ENCODE measurements at places on chromosomes 5 and 9.
A peak's percentile ranks its signal among the peaks of the same experiment; 100 is the strongest.

- DNase-seq = no peak
These were observed 28.5 kb upstream of the ABO start for GRCh38 chr9:133303266-133304157.

DNA sequence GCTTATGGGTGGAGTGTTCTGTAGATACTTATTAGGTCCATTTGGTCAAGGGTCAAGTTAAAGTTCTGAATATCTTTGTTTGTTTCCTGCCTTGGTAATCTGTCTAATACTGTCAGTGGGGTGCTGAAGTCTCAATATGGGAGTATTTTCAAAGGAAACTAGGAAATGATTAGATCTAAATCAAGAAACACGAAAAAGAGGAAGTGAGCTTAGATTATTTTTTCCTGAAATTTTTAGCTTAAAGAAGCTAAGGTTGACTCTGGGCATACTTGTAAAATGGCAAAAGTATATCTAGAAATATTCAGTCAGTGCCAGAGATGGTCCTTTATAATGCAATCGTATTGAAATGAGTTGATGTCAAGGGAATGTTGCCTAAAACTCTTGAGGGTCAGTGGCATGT is 313.5 kb downstream of the ICE1 start:
- no peak for DNase-seq

- DNase-seq = no peak
These were observed 119.1 kb downstream of the MAPKAP1 start for GRCh38 chr9:125587819-125588460.

DNA sequence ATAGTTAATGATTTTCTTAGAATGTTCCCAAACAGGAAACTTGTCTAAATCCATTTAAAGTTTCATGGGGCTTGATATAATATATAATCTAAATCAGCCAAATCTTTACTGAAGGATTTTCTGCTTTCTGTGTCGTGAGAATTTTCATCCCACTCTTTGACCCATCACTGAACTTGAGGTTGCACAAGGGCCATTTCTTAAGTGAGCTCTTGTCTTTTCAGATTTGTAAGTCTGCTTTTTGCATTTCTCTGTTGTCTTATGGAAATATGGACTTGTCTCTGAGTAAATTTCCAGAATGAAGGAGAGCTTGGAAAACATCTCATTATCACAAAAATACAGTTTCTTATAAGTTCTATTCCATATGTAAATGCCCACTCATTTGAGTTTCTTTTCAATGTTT is 149.2 kb upstream of the ARRDC3 start:
- DNase-seq = no peak

DNA sequence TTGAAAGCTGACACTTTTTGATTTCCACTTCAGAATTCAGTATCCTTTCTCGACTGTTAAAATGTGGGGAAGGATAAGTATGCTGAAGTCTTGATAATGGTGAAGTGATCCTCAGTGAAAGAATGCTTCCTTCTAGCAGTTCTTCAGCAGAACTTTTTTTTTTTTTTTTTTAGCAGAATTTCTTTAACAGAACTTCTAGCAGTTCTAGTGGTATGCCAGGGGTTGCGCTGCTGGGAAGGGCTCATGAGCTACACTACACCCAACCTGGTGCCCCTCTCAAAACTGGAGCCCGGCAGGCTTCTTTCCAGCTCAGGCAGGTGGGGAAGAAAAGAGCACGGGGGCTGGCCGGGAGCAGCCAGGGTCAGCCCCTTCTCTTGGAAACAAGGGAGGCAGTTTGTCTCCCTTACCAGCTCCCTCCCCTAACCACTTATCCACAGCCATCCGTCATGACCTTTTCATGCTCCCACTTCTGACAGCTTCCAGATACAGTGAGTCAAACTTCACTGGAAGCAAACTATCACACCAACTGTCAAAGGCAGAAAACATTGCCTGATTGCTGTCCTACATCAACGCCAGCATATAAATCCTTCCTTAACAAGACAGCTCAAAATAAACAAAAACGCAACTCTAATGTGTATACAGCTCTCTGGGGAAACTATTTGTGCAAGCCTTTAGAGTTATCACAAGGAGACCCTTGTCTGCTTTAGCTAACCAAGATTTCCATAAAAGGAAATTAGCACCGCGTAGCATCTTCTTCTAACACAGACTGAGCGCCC is 211.5 kb downstream of the GAPVD1 start:
- no peak for DNase-seq

DNA sequence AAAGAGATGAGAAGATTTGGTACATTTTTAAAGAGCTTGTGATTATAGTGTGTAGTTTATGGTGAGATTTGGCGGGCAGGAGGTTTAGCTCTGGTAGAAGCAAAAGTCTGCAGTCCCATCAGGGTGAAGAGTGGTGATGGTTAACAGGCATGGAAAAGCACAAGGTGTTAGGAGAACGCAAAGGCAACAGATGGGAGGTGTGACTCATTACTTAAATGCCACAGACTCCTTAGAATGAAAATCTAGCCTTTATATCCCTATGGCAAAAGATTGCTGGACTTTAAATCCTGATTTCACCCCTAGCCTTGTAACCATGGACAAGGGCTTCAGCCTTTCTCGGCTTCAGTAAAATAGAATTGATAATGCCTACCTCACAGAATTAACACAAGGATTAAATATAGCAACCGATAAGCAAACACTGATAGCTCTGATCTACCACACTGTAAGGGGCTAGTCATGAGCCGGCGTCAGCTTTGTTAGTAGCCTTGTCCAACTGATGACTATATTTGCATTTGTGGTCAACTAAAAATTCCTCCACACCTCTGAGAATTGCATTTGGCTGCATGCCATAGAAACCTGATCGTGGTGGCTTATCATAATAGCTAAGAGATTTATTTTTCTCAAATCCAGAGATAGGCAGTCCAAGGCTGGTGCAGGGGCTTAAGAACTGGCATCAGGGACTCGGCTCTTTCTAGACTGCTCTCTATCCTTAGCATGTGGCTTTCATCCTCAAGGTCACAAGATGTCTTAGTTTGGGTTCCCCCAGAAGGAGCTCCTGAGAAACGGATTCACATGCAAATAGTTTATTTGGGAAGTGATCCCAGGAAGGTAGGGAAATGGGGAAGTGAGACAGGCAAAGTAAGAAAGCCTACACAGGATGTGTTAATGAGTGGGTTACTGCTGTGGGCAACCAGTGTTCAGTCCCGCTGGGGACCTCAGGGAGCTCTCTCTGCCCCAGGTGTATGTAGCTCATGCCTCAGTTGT is 19.6 kb downstream of the MFAP3 start:
- peak; percentile 59 for DNase-seq

DNA sequence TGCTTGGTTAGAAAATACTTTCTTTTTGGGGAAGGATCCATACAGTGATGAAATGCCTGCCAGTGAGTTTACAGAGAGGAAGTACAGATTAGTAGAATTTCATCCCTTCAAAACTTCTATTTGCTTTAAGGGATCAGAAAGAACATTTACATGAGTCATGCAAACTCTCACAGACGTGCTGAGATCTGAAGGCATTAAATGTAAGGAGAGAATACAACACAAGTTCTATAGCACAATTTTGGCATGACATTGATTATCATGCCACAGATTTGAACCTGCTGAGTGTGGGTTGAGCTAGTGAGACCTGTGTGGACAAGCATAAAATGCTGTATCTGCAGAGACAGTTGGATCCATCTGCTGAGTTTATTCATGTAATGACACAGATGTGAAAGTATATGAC is 613.6 kb upstream of the SEMA6A start:
- DNase-seq = no peak

GRCh38 chr9:135221951-135222631 is 134.6 kb downstream of the OLFM1 start:
- no peak for DNase-seq

- DNase-seq = no peak
These were observed 7.1 kb downstream of the BRD9 start for GRCh38 chr5:885529-885928.

- DNase-seq = no peak
These were observed 42.9 kb downstream of the LURAP1L start for GRCh38 chr9:12817702-12818101.

- DNase-seq = no peak
These were observed 13.2 kb upstream of the IL12B start for GRCh38 chr5:159343295-159344094.

- no peak for DNase-seq
These were observed 96.0 kb upstream of the CPLX2 start for GRCh38 chr5:175775416-175775815.

GRCh38 chr5:86968301-86968753 is 299.4 kb upstream of the RASA1 start:
- DNase-seq = no peak

DNA sequence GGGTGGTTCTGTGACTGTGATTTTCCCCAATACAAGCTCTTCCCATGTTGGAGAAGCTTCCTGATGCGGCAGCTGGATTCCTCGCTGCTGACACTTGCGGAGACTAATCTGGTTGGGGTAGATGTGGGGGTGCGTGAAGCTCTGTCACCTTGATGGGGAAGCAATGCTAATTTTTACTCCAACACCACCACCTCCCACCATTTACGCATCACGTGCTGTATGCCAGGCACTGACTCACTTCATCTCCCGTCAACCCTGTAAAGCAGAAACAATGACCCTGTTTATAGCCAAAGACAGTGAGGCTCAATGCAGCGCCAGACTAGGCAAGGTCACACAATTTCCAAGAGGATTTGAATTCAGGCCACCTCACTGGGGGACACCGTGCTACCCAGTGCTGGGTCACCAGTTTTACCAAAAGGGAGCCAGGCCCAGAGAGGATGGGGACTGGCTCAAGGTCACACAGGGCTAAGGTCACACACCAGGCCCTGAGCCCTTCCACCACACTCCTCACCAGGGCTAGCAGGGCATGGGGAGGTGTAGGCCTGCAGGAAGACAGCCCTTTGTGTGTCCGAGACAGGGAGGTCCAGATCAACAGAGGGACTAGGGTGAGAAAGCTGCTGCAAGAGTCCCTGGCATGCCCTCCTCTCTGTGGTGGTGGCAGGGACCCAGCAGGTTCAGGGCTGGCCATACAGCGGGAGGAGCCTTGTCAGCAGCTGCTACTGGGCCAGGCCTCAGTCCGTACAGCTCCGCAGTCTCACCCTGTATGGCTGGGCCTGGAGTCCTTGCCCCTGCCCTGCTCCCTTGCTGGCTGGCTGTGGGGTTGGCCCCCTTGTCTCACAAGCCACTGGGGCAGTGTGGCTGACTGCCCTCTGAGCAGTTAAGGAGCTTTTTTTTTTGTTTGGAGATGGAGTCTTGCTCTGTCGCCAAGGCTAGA is 3.3 kb downstream of the STKLD1 start:
- DNase-seq = no peak

- DNase-seq = no peak
These were observed 77.9 kb upstream of the RPS23 start for GRCh38 chr5:82356021-82356420.

DNA sequence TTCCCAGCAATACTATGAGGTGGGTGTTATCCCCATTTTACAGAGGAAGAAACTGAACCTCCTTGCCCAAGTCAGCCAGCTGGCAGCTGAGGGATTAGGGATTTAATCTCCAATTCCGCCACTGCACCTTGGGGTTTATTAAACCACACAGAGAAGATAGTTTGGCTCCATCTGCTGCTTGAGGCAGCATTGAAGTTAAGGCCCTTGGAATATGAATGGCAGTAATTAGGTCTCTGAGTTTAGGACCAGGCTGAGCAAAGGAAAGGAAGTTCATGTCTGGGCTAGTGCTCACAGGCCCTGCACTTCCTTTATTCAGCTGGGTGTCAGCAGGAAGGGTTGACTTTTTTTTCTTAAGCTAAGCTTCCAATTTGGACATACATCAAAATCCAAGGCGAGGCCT is 86.9 kb upstream of the GDNF start:
- no peak for DNase-seq

DNA sequence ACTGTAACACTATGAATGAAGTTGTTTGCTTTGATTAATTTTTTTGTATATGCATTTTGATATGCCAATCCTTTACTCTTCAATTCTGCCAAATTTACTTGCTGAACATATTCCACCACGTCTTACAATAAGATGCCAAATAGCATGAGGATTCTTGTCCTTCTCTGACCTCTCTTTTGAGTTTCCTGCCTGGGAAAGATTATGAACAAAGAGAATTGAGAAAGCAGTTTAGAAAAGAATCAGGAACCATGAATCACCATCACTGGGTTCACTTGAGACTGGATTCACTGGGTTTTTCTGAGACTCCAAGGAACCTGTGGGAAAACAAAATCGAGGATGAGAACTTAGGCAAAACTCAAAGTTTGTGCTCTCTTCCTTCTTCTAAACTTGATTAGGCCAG is 256.5 kb downstream of the CETN3 start:
- no peak for DNase-seq

Data from GM12864 (cell line).